ENCODE measurements at places on chromosomes 7 and 10.

DNA sequence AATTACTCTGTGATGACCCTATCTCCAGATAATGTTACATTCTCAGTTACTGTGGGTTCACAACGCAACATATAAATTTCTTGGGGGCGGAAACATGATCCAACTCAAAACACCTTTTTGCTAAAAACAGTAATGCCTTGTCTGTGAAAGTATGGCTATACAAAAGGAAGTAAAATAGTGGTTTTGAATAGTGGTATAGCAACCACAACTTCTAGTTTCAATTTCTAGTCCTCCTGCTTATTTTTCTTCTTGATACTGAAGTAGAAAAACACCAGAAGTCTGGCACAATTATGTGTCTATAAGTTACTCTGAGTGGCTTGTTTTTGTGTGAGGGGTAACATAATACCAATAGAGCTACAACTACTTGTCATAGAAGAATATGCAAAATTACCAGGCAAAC, 21.5 kb upstream of the ZNF800 start:
- DNase-seq = no peak

GRCh38 chr7:20021831-20022230, 195.4 kb downstream of the MACC1 start:
- no peak for DNase-seq

DNA sequence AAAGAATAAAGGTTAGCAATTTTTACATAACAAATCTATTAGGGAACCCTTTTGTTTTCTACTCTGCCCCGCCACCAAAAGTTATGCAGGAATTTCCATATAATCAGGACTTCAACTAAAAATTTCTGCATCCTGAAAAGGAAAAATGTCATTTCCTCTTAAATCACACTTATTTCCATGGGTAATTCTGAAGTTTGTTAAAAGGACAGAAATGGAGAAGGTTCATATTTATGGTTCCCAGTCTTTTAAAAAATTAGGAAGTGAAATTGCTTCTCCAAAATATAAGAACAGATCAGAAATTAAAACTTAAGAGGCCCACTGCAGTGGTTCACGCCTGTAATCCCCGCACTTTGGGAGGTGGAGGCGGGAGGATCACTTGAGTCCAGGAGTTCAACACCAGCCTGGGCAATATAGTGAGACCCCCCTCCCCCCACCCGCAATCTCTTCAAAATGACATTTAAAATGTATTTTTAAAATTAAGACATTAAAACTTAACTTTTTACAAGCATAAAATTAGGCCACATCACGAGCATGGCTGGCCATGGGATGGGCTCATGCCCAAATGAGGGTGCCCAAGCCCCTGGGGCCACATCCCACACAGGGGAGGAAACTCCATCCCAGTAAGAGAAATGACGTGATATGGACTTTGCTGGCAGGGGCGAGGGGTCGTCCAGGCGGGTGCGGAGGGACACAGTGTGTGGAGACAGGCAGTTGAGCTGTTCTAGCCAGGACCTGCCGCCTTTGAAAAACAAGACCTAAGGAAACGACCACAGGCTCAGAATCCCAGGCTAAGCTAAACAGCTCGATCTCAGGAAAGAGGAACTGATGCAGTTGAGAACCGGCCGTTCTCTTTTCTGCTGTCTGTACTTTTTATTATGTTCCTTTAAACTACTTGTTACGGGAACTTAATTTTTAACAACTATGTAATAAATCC, 51.3 kb upstream of the NFE2L3 start:
- DNase-seq = no peak

GRCh38 chr7:51054231-51054630, 262.4 kb downstream of the COBL start:
- no peak for DNase-seq

DNA sequence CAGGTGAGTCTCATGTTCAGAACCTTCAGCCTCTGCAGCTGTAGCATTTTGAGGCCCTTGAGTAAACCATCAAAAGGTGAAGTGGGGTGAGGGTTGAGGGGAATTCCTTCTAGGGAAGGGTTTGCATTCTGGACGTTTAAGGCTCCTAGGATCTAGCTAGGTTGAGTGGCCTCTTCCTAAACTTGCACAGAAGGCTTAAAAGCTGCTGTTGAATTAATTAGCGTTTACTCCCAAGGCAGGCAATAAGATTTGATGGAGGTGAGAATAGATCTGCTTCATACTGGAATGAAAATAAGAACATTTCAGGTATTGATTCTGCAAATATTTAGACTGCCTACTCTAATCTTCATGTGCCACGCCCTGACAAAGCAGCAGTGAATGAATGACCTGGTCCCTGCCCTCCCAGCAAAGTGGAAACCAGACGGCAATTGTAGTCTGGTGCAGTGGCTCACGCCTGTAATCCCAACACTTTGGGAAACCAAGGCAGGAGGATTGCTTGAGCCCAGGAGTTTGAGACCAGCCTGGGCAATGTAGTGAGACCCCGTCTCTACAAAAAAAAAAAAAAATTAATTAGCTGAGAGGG, 11.4 kb upstream of the KPNA7 start:
- no peak for DNase-seq

GRCh38 chr7:148031019-148031418, 559.5 kb upstream of the C7orf33 start:
- peak; percentile 8 for DNase-seq

GRCh38 chr10:88162852-88163251, 299.4 kb downstream of the PTEN start:
- peak; percentile 40 for DNase-seq

DNA sequence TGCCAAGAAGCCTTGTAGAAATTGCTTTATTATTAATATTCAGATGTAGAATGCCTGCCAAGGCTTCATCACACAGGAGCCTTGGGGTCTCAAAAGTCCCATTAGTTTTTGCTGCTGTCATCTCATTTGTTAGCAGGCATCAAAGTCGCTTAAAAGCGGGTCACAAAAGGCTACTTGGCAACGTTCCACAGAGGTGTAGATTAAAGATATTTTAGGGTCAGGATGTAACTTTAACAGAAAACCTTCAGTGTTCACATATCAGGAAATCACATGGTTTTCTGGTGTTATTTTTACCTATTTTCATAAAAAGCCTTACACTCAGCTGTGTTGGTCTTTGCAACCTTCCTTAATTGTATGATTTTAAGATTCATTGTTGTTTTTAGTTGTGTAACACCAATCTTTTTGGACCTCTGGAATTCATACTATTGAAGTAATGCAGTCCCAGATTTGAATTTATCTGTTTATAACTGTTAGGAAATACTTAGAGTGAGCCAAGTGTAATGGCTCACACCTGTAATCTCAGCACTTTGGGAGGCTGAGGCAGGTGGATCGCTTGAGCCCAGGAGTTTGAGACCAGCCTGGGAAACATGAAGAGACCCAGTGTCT, 65.3 kb downstream of the TET1 start:
- DNase-seq = no peak

GRCh38 chr10:69445041-69445440, 6.2 kb upstream of the TSPAN15 start:
- no peak for DNase-seq

DNA sequence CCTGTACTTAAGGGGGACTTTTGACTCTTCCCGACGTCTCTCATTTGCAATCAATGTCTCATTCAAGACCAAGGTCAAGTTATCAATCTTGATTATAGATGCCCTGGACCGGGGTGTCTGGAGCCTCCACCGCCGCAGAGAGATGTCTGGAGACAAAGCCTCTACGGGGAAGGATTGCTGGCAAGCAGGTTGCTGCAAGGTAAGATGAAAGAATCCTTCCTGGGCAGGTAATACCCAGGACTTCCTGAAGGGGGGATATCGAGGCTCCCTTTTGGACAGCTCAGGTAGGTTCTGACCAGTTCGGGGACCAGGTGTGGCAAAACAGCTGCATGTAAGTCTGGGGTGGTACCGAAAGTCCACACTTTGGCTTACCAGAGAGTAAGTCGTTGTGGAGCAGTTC, 12.5 kb upstream of the CUX1 start:
- peak; percentile 77 for DNase-seq

DNA sequence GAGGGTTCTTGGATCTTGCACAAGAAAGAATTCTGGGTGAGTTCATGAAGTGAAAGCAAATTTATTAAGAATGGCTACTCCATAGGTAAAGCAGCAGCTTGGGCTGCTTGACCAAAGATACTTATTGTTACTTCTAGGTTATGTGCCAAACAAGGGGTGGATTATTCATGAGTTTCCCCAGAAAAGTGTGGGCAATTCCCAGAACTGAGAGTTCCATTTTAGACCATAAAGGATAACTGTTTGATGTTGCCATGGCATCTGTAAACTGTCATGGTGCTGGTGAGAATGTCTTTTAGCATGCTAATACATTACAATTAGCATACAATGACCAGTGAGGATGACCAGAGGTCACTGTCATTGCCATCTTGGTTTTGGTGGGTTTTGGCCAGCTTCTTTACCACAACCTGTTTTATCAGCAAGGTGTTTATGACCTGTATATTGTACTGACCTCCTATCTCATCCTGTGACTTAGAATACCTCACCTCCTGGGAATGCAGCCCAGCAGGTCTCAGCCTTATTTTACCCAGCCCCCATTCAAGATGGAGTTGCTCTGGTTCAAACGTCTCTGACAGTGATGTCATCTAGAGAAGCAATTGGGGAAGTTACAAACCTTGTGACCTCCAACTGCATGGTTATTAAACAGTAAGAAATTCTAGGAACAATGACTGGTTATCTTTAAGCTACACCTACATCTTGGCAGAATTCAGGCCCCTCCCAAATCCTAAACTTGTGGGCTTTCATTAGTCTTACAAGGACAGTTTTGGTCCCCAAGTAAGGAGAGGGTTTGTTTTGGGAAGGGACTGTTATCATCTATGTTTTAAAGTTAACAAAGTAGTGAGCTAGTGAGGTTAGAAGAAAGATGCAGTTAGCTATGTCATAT, 48.0 kb upstream of the INHBA start:
- DNase-seq = peak; percentile 57

- DNase-seq = no peak
Observed at GRCh38 chr10:5041471-5042023, 37.9 kb upstream of the AKR1C2 start.

DNA sequence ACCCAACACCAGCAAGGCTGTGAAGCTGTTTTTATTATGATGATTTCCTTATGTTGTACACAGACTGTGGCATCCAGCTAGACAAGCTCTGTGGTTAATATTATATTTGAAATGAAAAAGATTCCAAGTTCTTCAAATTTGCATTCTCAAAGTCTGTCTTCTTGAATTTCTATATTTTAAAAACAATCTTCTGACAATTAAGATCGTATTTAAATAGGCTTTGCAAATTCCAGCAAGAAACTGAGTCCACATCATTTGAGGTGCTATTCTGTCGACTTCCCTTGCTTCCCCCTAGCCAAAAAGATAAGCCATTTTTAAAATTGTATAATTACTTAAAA, 73.1 kb upstream of the TOMM7 start:
- no peak for DNase-seq

GRCh38 chr10:98878921-98879320, 356.7 kb downstream of the HPSE2 start:
- no peak for DNase-seq

GRCh38 chr7:128387216-128388144, 22.3 kb downstream of the IMPDH1 start:
- DNase-seq = peak; percentile 92

- DNase-seq = no peak
Observed at GRCh38 chr7:105519353-105519752, 2.7 kb downstream of the PUS7 start.

GRCh38 chr7:122468945-122469344, 164.4 kb upstream of the FEZF1 start:
- no peak for DNase-seq

DNA sequence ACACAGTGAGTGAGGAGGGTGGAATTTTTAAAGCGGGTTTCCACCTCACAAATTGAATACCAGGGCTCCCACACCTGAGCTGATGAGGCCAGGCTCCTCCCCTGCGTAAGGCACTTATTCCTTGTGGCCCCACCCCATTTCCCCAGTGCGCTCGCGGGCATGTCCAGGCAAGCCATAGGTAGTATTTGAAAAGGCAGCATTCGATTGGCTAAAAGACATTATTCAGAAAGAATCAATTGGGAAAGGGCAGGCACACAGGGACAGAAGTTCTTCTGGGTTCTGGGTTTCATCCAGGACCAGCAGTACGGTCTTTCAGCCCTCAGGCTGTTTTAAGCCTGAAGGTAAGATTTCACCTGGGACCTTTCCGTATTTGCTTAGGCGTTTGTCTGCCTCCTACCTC, 222.3 kb downstream of the BBS9 start:
- DNase-seq = peak; percentile 52

GRCh38 chr7:101857358-101857811, 40.0 kb downstream of the CUX1 start:
- DNase-seq = no peak

DNA sequence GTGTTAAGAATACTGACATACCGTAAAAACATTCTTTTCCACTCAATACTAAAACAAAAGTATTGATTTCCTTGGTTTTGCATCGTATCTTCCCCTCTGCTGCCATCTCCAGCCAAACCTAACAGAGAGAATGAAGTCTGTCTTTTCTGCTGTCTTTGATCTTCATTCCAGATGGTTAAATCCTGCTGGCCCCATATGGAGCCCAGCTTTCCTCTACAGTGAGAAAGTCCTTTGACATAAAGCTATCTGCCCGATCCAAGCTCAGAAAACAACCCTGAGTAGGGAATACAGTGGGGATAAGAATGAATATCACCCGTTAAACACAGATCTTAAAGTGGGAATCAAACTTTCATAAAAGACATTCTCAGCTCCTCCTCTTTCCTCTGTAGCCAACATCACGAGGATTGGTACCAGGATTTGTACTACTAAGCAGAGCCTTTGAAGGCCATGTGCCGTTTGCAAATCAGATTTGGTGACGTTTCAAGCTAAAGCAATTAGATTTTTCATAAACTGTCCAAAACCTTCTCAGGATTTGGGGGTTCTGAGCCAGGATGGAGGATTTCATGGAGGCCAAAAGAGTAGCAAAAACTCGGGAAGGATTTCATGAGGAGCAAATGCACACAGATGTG, 30.8 kb upstream of the GPAM start:
- no peak for DNase-seq

DNA sequence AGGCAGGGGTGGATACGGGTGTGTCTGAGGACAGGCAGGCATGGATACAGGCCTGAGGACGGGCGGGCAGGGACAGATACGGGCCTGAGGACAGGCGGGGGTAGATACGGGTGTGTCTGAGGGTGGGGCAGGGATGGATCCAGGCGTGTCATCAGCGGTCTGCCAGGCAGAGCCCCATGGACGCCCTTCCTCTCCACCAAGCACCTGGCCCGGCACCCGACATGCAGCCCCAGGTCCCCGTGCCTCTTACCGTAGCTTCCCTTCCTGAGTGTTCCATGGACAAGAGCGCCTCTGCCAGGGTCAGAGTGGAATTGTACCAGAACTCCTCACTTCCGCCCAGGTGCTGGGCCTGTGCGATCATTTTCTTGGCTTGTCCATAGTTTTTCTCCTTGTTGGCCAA, 74.6 kb upstream of the NKX6-2 start:
- no peak for DNase-seq

- no peak for DNase-seq
Observed at GRCh38 chr10:515674-516073, 173.8 kb downstream of the DIP2C start.

Measured in mesendoderm (in vitro differentiated cells).